ENCODE measurements at places on chromosomes 16 and 17.

- DNase-seq, result no peak
Measured at GRCh38 chr17:37283414-37283961, 92.3 kb upstream of the C17orf78 start.

GRCh38 chr17:61384354-61384691 lies 15.3 kb upstream of the TBX2 start:
- DNase-seq, result no peak

- DNase-seq, result no peak
Measured at GRCh38 chr17:47295037-47295873, 28.5 kb upstream of the EFCAB13 start.

- no peak for DNase-seq
Measured at GRCh38 chr17:45248132-45248957, 13.5 kb downstream of the SPATA32 start.

DNA sequence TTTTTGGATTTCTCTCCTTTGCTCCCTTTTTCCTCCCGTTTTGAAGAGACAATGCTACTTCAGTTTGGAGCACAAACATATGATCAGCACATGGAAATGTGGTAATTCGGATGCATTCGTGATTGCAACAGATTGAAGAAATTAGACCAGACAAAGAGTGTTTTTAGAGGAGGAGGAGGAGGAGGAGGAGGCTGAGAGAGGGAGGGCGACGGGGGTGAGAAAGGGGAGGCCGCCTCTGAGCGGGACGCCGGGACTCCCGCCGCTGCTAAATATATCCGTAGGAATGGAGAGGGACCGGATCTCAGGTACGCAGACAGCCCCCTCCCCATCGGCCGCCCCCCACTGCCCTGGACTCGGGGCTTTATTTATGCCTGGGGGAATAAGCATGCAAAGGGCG lies 179.3 kb downstream of the SEC14L1 start:
- no peak for DNase-seq

DNA sequence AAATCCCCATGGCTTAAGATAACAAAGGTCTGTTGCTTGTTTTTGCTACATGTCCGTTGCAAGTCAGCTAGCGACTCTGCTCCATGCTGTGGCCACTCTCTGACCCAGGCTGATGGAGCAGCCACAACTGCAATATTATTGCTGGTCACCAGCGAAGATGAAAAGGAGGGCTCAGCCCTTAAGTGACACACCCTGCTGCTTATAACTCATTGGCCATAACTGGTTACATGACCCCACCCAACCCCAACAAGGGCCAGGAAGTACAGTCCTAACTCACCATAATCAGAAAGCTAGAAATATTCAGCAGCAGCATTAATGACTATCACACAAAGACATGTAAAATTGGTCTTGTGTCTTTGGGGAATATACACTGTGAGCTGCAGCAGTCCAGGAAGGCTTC lies 224.3 kb downstream of the SOX9 start:
- DNase-seq, result no peak

DNA sequence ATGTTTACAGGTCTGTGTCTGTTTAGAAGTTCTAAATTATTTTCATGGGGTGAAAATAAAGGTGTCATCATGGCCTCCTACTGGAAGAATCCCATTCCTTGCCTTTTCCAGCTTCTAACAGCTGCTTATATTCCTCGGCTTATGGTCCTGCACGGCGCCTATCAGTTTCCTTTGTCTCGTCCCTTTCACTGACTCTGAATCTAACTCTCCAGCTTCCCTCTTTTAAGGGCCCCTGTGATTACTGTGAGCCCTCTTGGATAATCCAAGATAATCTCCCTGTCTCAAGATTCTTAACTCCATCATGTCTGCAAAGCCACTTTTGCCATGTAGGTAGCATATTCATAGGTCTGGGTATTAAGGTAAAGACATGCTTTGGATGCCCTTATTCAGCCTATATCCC lies 441.0 kb upstream of the ERCC4 start:
- no peak for DNase-seq

- no peak for DNase-seq
Measured at GRCh38 chr16:68524069-68524820, 14.8 kb upstream of the ZFP90 start.

- no peak for DNase-seq
Measured at GRCh38 chr16:86665319-86665675, 86.9 kb downstream of the FOXL1 start.

DNA sequence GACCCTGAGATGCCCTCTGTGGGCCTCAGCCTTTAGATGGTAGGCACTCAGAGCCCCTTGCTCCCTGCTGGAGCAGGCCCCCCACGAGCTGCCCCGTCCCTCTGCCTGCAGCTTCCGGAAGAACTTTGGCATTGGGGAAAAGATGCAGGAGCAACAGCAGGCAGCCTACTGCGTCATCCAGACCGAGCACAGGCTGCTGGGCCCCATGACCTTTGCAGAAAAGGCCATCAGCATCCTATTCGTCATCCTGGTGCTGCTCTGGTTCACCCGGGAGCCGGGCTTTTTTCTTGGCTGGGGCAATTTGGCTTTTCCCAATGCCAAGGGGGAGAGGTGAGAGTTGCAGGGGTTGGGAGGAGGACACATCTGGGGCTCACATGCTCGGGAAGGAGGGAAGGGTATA lies 12.7 kb upstream of the FOXN1 start:
- DNase-seq, result no peak

- no peak for DNase-seq
Measured at GRCh38 chr17:40063187-40063771, 514 bp downstream of the THRA start.

- DNase-seq, result no peak
Measured at GRCh38 chr17:44655983-44656710, at the start of gene MEIOC. MEIOC (plus strand) TSS chr17:44656468; CDS start chr17:44656614, 146 bp downstream.

GRCh38 chr17:1474402-1475189 lies 17.9 kb downstream of the MYO1C start:
- DNase-seq, result no peak

DNA sequence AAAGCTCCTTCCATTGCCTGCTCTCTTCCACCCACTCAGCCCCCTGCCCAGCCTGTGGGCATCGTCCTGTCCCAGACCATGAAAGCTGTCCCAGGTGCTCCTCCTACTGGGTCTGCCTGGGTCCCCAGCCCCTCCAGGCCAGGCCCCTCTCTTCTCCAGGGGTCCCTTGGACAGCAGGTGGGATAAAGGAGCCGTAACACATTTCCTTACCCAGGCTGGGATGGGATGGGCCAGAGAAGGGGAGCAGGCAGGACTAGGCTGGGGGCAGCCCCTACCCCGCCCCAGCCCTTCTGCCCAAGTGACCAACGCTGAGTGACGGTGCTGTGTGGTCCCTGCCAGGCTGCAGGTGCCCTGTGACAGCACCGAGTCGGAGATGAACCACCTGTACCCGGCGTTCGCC lies 80.1 kb downstream of the MGAT5B start:
- DNase-seq, result no peak

DNA sequence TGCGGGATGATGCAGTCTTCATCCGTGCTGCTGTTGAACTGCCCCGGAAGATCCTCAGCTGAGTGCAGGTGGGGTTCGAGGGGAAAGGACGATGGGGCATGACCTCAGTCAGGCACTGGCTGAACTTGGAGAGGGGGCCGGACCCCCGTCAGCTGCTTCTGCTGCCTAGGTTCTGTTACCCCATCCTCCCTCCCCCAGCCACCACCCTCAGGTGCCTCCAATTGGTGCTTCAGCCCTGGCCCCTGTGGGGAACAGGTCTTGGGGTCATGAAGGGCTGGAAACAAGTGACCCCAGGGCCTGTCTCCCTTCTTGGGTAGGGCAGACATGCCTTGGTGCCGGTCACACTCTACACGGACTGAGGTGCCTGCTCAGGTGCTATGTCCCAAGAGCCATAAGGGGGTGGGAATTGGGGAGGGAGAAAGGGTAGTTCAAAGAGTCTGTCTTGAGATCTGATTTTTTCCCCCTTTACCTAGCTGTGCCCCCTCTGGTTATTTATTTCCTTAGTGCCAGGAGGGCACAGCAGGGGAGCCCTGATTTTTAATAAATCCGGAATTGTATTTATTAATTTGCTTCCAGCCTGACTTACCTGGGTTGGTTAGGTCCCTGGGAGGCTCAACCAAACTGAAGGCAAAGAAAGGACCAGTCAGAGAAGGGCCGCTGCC lies 5.8 kb downstream of the TRAF4 start:
- no peak for DNase-seq

GRCh38 chr17:56761387-56761786 lies 72.3 kb downstream of the C17orf67 start:
- DNase-seq, result no peak

GRCh38 chr17:2948721-2949468 lies 114.5 kb downstream of the OR1D5 start:
- no peak for DNase-seq

GRCh38 chr17:18848501-18848900 lies 9.4 kb upstream of the PRPSAP2 start:
- DNase-seq, result no peak

GRCh38 chr17:66775881-66776400 lies 59.0 kb upstream of the CACNG5 start:
- no peak for DNase-seq

- DNase-seq, result no peak
Measured at GRCh38 chr17:14768923-14769322, 468.0 kb downstream of the HS3ST3B1 start.

DNA sequence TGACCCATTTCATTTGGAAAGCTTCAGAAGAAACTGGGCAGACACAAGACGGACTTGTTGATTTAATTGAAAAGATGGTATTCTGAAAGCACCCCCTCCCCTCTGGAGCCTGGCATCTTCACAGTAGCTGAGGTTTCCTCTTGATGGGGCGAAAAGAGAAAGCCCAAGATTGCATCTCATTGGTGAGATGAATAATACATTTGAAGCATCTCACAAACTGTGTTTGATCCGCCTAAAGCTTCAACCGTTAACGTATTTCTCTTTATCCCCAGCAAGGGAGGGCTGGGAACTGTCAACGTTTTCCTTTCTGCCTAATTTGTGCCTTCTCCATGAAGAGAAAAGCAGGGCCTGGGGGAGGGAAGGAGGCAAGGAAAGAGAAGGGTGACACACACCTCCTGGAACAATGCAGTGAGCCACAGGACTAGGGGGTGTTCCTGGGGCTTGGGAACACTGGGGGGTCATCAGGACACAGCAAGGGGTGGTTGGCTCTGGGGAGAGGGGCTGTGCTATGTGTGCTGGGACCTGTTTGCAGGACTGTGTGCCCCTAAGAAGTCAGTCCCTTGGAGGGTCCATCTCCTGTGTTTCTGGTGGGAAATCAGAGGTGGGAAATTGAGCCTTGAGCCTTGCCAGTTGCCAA lies 18.5 kb upstream of the PIPOX start:
- no peak for DNase-seq

- DNase-seq, result no peak
Measured at GRCh38 chr17:82022310-82022980, at the start of gene CENPX. CENPX (minus strand) TSS chr17:82022878; CDS start chr17:82022861, 17 bp downstream.

- no peak for DNase-seq
Measured at GRCh38 chr17:43832168-43832975, 574 bp downstream of the MPP3 start.

DNA sequence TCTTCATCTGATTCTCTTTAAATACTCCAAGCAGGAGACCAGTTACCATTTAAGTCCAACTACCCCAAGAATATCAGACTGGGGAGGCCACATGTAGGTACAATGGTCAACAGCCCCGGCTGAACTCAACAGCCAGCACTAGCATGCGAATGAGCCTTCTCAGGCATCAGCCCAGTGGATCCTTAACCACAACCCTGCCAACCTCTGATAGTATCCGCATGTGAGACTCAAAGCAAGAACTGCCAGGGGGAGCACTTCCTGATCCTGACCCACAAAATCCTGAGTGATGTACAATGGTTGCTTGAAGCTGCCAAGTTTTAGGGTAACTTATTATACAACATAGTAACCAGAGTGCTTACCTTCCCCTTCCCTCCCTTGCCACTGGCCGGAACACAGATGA lies 4.0 kb downstream of the PYY start:
- no peak for DNase-seq

- DNase-seq, result no peak
Measured at GRCh38 chr16:64991001-64991400, 130.9 kb downstream of the CDH11 start.

GRCh38 chr17:20914658-20915057 lies 128.2 kb downstream of the USP22 start:
- DNase-seq, result no peak

- no peak for DNase-seq
Measured at GRCh38 chr16:2029350-2029749, 2.6 kb downstream of the NHERF2 start.

DNA sequence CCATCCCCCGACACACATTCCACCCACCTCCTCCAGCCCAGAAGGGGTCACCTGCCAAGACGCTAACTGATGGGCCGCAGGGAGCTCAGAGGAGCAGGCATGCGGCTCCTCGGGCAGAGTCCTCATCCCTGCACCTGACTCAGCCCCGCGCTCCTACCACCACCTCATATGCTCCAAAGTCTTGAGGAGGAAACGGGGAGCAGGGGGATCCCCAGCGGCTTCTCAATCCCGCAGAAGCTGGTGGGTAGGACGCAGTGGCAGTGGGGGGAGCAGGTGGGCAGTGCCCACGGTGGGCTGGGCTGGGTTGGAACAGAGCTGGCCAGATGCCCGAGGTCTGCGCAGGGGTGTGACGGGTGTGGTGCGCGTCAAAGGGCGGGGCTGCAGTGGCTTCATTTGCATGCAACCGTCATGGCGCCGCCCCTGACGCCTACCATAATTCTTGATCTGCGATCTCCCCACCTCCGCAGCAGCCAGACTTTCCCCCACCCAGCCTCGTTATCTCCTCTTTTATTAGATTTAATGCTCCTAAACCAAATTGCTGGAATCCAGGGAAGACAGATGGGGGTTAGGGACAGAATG lies 39.0 kb upstream of the EMP2 start:
- no peak for DNase-seq

GRCh38 chr17:42077755-42078154 lies 20.5 kb downstream of the ZNF385C start:
- DNase-seq, result no peak

DNA sequence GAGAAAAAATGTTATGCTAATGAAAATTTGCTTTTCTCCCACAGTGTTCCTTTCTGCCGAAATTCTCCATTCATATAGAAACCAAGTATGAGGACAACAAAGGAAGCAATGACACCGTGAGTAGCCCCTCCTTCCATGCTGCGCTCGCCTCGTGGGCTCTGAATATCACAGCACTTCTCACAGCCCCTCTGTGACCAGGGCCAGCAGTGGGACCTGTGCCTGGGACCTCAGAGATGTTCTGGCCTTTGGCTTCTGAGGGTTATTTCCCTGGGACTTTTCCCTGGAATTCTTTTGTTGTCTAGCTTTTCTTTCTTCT lies 139.6 kb upstream of the NOL11 start:
- DNase-seq, result no peak

Measured in NCI-H187 treated with DMSO at 0.1 percent for 48 hours (cell line).